ENCODE measurements at places on chromosomes 11 and 22.

GRCh38 chr11:103035791-103036434 is 56.0 kb downstream of the DCUN1D5 start:
- peak; percentile 68 for DNase-seq

GRCh38 chr11:20000351-20001134 is 159.7 kb downstream of the DBX1 start:
- no peak for DNase-seq

DNA sequence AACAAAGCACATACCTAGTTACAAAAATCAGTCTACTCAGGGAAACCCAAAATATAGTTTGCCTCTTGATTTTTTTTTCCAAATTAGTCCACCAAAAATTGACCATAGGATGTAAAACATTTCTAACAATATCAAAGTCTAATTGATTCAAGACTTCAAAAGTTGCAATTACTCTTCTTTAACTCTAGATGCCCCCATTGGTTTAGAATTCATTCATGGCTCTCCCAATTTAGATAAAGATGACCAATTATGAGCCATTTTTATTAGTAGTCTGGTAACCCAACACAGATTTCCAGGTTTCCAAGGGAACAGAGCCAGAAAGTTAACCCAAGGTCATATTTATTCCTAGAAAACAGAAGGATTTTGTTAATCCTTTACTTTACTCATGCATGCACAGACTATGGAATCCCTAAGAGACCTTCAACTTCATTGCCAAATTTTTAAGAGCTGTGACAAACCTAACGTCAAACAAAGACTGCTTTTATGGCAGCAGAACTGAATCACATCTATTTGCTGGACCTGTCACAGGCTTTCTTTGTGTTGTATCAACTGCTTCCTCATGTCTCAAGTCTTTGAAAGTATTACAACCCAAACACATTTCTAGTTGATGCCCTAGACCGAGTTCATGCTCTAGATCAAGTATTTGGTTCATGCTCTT is 55.3 kb downstream of the C22orf42 start:
- DNase-seq, result no peak

DNA sequence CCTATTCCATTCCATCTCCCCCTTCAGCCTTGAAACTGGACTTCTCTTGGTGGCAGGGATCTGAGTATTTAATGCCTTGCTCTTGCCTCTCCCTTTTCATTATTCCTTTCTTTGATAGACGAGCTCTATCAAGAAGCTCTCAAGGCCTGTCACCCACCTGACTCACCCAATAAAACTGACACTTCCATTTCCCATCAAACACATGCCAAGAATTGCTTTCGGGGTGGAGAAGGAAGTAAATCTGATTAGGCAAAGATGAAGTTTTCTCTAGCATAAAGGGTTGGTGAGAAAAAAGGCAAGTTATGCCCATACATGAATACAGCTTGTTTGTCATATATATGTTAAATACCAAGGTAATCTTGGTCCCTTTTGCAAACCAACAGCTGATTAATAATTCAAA is 34.9 kb upstream of the MYEOV start:
- DNase-seq, result no peak

- DNase-seq, result no peak
Measured at GRCh38 chr11:67163006-67163405, 43.9 kb downstream of the KDM2A start.

GRCh38 chr22:35930933-35931332 is 97.7 kb downstream of the RBFOX2 start:
- DNase-seq, result no peak

DNA sequence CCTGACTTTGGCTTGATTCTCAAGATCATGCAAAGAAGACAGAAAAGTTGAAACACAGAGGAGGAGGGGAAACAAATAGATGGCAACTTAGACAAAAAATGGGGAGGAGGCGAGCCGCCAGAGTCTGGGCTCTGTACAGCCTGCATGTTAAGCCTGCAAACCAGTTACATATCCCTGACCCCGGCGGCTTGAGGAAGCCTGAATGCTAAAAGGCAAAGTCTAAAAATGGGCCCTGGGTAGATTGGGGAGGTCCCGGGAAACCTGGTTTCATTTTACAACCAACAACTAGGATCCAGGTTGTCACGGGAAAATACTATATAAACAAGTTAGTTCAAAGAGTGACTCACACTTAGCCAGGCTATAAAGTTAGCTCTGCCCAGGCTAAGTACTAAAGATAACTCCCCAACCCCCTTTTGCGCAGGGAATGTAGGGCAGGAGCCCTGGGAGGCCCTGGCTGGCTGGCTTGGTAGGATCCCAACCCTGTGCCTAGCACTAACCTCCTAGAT is 18.8 kb upstream of the ZBTB16 start:
- DNase-seq, result no peak

DNA sequence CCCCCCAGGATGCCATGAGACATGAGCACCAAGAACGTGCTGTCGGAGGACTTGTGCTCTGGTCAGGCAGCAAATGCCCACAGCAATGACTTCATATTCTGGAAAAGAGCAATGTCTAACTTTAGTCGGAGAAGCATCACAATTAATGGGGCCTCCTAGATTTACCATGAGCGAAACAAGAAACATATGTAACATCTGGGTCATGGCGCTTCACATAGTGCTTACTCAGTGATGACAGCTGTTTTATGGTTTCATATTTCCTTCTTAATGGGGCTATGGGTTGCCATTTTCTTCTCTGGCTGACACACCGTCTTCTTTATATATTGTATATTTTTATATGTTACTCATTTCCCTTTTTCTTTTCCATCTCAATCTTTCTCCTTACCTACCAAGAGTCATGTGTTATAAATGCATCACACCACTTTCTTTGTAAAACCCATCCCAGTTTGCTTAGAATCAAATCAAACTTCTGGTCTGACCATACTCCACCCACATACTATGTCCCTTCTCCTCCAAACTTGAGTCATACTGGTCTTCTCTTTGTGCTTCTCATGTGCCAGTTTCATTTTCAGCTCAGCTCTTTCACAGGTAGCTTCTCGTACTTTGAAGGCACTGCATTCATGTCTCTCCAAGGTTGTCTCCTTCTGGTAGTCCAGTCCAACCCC is 9.4 kb upstream of the CASP12 start:
- no peak for DNase-seq

DNA sequence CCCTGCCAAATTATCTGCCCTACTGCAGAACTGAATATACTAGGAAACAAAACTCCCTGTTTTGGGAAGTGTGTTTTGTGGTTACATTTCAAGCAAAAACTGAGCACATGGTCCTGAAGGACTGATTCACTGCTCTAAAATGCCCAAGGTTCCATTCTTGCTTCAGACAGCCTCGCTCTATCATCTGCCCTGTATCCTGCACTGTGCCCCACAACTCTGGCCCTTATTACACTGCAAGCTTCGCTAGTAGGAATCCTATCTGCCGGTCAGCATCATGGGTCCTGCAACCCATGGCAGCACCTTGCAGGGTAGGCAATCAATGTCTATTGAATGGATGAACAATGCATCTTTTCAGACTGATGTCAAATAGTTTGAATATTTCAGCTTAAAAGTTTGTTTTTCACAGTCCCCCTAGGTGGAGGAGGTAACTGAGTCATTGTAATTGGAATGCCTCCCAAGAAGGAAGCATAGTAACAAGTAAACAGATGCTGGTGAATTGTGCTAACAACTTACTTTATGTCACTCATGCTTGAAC is 21.3 kb downstream of the LAYN start:
- DNase-seq, result peak; percentile 44

DNA sequence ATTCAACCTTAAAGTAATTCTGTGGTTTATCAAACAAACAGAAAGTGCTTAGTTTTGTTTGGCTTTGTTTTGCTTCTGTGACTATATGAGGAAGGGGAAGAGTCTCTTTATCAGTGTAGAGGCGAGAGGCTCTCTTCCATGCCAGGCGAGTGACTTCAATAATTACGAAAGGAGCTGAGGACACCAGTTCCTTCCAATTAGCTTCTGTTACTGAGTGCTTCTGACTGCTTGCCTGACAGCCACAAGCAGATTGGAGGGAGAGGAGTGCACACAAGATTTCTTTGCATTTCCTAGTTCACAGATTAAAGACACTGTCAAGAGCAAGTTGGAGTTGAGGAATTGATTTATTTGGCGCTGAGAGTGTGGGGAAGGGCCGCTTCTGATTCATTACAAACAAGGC is 1484.5 kb upstream of the TENM4 start:
- no peak for DNase-seq

GRCh38 chr22:49663311-49663711 is 164.4 kb downstream of the BRD1 start:
- DNase-seq, result no peak

GRCh38 chr22:28139516-28139915 is 220.5 kb upstream of the PITPNB start:
- no peak for DNase-seq

DNA sequence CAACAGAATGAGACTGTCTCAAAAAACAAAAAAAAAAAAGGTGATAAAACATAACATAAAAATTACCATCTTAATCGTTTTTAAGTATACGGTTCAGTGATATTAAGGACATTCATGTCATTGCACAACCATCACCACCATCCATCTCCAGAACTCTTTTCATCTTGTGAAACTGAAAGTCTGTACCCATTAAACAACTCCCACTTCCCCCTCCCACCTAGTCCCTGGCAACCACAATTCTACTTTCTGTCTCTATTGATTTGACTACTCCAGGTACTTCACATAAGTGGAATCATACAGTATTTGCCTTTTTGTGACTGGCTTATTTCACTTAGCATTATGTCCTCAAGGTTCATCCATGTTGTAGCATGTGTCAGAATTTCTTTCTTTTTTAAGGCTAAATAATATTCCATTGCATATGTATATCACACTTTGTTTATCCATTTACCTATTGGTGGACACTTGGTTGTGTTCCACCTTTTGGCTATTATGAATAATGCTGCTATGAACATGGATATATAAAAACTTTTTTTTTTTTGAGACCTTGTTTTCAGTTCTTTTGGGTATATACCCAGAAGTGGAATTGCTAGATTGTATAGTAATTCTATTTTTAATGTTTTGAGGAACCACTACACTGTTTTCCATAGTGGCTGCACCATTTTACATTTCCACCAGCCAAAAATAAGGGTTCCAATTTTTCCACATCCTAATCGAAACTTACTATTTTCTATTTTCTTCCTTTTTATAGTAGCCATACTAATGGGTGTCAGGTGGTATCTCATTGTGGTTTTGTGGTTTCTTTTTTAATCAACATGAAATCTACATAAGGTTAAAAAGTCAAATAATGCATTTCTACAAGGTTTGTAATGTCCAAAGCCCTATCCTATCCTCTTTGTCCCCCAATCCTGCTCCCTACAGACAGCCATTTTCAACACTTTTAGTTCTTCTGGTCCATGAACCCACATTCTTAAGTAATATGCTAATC is 23.4 kb upstream of the PIK3C2A start:
- no peak for DNase-seq

- DNase-seq, result no peak
Measured at GRCh38 chr11:87254562-87254961, 216.8 kb downstream of the TMEM135 start.

GRCh38 chr11:3213659-3214419 is 4.8 kb downstream of the MRGPRG start:
- no peak for DNase-seq

DNA sequence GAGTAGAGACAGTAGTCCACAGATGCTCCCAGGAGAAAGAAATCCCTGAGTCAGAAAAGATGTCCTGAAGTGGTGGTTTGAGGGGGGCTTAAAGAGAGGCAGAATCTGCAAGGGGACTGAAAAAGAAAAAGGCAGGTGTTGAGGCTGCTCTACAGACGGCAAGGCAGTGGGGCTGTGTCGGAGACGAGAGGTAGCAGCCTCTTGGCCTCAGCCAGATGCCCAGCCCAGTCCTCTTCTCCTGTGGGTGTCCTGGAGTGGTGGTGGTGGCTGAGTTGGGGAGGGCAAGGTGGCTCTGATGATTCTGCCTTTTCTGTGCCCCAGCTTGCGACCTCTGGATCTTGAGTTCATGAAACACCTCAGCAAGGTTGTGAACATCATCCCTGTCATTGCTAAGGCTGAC is 9.3 kb upstream of the WBP2NL start:
- no peak for DNase-seq

GRCh38 chr11:99020352-99021225 is at the start of gene CNTN5:
Gene CNTN5 (plus strand): TSS chr11:99020949.
- DNase-seq, result no peak

DNA sequence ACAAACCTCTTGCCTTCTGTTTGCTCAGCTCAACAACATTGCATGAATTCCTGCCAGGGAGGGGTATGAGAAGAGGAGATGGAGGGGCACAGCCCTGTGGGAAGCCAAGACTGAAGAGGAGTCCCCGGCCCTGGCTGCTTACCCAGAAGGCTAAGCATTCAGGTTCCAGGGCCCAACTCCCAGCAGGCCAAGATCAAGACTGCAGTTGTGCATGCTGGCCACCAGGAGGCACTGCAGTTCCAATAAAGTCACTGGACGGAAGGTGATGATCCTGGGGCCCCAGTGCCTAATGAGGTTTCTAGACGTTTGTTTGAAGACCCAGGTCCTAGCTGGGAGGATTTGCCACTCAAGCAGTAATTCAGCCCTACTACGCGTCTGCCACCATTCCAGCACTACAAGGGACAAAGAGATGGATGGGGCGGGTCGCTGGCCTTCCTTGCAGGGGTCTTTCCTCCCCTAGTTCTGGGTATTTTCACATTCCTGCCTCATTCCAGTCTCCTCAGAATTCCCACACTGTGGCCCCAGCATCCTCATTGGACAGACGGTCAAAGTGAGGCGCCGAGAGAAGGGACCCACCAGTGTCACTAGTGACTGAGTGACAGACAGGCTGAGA is 23.6 kb downstream of the ALX4 start:
- DNase-seq, result no peak

DNA sequence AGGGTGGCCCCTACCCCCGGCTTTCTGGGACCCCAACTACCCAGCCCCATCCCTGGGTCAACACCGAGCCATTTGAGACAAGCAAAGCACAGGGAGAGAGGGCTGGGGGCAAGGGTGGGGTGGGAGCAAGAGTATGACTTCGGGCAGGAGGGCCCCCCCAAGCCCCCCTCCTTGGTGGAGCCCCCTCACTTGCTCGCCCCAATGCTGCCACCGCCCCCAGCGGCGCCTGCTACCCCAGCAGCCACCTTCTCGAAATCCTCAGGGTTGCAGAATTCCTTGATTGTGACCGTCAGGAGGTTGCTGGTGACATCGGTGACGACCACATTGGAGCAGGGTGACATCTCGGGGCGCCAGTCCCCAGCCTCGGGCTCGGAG is 6.0 kb downstream of the CBX6 start:
- no peak for DNase-seq

DNA sequence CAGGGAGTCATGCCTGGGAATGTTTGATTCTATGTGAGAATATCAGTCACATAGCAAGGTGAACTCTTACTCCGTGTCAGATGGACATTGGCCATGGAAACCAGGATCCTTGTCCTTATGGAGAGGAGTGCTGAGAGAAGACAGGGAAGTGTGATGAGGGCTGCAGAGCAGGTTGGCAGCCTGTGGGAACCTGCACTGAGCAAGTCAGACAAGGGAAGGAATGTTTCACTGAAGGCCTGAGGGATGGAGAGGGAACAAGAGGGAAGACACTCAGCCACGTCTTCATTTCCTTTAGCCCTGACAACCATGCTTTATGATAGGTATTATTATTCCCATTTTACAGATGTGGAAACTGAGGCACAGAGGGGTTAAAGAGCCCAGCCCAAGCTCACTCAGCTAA is 38.4 kb upstream of the HORMAD2 start:
- no peak for DNase-seq

GRCh38 chr11:108768370-108768769 is 103.5 kb downstream of the DDX10 start:
- peak; percentile 43 for DNase-seq

GRCh38 chr11:63760487-63761079 is 8.0 kb downstream of the ZFTA start:
- no peak for DNase-seq
